ENCODE measurements at places on chromosomes 3 and 15. TPM values are rescaled to one million over a fixed set of nuclear protein-coding genes. Genes with fewer than 3 reads are reported as not detected.

DNA sequence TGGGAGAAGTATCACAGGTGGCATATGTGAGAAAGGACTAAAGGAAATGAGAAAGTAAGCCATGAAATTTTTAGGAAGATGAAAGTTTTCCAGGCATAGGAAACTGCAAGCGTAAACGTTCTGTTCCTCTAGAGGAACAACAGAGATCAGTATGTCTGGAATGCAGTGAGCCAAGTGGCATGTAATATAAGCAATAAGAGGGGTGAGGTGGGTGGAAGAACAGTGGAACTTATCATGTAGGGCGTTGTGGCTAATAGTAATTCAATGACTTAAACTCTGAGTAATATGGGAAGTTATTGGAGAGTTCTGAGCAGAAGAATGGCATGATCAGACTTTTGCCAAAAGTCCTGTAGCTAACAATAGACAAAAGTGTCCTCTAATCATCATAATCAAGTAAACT, 902.9 kb downstream of the EPHA3 start:
- H3K4me3 ChIP-seq, result no peak overlapping the region
- peaks cover 5% of the 10 kb centered on the region for H3K27me3 ChIP-seq
- H3K36me3 ChIP-seq, result peaks cover 5% of the 10 kb centered on the region
- no peak overlapping the region for H3K27ac ChIP-seq
- peaks cover 30% of the 10 kb centered on the region for H3K4me1 ChIP-seq
- no peak for DNase-seq

- H3K36me3 ChIP-seq, result no peaks in the 10 kb centered on the region
- H3K4me1 ChIP-seq, result no peaks in the 10 kb centered on the region
- H3K27me3 ChIP-seq, result no peaks in the 10 kb centered on the region
- no peak overlapping the region for H3K4me3 ChIP-seq
- DNase-seq, result no peak
- no peak overlapping the region for H3K27ac ChIP-seq
Measured at GRCh38 chr3:116886202-116886893, 176.8 kb downstream of the TUSC7 start.

GRCh38 chr3:115165266-115165665, 18.2 kb upstream of the ZBTB20 start:
- H3K4me3 ChIP-seq, result no peak overlapping the region
- no peak overlapping the region for H3K27ac ChIP-seq

- H3K27me3 ChIP-seq, result no peaks in the 10 kb centered on the region
- no peak for DNase-seq
- H3K27ac ChIP-seq, result no peak overlapping the region
- no peaks in the 10 kb centered on the region for H3K4me1 ChIP-seq
- H3K4me3 ChIP-seq, result no peak overlapping the region
Measured at GRCh38 chr15:68377766-68378165, 54.2 kb downstream of the ITGA11 start.

DNA sequence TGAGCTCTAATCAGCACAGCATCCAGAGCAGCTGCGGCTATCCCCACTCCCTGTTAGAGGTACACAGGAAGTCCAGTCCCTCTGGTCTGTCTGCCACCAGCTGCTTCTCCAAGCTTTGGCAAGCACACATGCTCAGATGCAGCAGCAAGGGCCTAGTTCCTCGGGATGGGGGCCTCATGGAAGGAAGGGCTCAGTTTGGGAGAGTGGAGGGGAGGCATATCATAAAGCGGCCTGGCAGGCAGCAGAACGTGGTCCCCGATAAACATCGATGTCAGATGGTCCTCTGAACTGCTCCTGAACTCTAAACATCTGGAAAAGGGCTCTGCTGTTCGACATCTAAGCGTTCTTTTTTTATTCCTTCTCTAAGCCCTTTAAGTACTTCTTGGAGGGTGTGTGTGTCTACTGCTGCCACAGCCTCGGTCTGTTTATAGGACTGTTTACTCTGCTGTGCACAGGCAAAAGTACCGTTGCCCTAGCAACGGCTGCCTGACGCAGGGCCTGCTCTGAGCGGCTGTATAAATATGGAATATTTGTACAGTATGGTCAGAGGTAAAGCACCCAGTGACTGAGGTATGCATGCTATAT, 74.6 kb downstream of the PRICKLE2 start:
- no peaks in the 10 kb centered on the region for H3K27me3 ChIP-seq
- H3K4me3 ChIP-seq, result no peak overlapping the region
- H3K36me3 ChIP-seq, result peaks cover 7% of the 10 kb centered on the region
- no peak for DNase-seq
- H3K27ac ChIP-seq, result no peak overlapping the region

DNA sequence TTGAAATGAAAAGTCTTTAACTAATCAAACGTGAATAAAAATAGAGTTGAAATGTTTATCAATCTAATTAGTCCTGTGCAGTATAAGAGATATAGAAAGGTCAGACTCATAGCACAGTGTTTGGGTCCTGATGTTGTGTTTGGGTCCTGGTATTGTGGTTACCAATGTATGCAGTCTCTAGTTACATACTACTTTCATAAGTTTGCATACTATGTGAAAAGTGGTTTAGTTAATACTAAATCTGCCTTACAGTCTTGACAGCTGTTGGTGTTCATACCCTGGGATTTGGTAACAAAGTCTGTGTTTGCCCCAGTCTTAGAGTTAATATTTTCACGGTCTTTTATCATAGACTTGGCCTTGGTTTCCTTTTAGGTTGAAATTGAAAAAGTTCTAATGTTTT, 41.7 kb downstream of the KIF15 start:
- no peak overlapping the region for H3K4me3 ChIP-seq
- H3K27me3 ChIP-seq, result no peaks in the 10 kb centered on the region
- peaks cover 60% of the 10 kb centered on the region for H3K36me3 ChIP-seq
- H3K27ac ChIP-seq, result no peak overlapping the region

DNA sequence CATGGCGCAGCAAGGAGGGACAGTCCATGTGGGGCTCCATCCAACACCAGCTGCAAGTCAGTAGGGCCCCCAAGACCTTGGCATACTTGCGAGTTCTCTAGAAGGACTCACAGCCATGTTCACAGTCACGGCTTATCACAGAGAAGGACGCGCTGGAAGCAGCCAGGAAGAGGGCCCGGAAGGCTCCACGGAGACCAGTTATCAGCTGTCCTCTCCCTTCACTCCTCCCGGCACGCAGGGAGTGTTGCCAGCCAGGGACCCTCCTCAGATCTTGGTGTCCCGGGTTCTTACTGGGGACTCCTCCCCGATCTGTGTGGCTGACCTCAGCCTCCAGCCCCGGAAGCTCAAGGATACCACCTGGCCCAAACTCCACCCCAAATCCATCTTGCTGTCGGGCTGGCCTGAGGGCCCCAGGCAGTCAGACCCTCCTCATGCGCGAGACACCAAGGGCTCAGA, 68.0 kb downstream of the SLTM start:
- peaks cover 9% of the 10 kb centered on the region for H3K4me1 ChIP-seq
- peak; percentile 14 for DNase-seq
- H3K27ac ChIP-seq, result no peak overlapping the region
- peaks cover 6% of the 10 kb centered on the region for H3K36me3 ChIP-seq
- peaks cover 15% of the 10 kb centered on the region for H3K27me3 ChIP-seq

DNA sequence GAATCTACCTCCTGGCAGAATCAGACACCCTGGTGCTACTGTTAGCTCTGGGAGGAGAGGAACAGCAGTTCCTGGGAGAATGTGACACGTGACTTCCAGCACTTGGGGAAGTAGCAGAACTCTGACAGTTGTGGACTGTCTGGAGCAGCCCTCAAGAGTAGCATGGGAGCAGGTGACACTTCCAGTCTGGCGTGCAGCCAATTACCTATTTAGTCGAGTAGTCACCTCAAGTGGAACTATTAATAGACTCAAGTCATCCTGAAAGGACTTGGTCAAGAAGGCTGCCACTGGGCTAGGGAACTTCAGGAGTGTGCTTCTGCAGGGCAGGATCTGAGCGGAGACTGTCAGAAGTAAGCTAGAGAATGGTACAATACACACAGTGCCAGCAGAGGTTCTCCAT, 62.3 kb downstream of the MTHFS start:
- no peak overlapping the region for H3K27ac ChIP-seq
- peaks cover 2% of the 10 kb centered on the region for H3K4me1 ChIP-seq
- no peak for DNase-seq

GRCh38 chr15:93146196-93146595, 57.2 kb upstream of the RGMA start:
- no peaks in the 10 kb centered on the region for H3K36me3 ChIP-seq
- DNase-seq, result no peak
- H3K4me1 ChIP-seq, result peaks cover 8% of the 10 kb centered on the region
- peaks cover 3% of the 10 kb centered on the region for H3K27me3 ChIP-seq
- H3K4me3 ChIP-seq, result no peak overlapping the region
- H3K27ac ChIP-seq, result no peak overlapping the region

- no peaks in the 10 kb centered on the region for H3K36me3 ChIP-seq
- H3K27ac ChIP-seq, result no peak overlapping the region
- H3K4me3 ChIP-seq, result no peak overlapping the region
- no peaks in the 10 kb centered on the region for H3K27me3 ChIP-seq
- DNase-seq, result no peak
- H3K4me1 ChIP-seq, result peaks cover 39% of the 10 kb centered on the region
Measured at GRCh38 chr3:136562026-136562425, 190.2 kb downstream of the STAG1 start.

DNA sequence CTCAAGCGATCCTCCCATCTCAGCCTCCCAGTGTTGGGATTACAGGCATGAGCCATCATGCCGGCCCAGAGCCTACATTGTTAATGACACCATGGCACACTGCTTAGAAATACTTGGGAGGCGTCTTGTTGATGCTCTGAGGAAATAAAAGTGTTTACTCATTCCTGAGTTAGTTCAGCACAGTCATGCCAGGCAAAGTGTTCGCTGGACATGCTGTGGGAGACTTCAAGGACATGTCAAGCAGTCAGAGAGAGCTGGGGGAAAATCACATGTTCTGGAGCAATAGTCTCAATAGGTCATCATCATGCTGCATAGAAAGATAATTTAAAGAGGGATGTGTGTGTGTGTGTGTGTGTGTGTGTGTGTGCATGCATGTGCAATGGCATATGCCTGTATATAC, 37.5 kb downstream of the TTC23 start:
- no peak for DNase-seq
- H3K4me3 ChIP-seq, result no peak overlapping the region
- H3K4me1 ChIP-seq, result no peaks in the 10 kb centered on the region
- no peak overlapping the region for H3K27ac ChIP-seq

DNA sequence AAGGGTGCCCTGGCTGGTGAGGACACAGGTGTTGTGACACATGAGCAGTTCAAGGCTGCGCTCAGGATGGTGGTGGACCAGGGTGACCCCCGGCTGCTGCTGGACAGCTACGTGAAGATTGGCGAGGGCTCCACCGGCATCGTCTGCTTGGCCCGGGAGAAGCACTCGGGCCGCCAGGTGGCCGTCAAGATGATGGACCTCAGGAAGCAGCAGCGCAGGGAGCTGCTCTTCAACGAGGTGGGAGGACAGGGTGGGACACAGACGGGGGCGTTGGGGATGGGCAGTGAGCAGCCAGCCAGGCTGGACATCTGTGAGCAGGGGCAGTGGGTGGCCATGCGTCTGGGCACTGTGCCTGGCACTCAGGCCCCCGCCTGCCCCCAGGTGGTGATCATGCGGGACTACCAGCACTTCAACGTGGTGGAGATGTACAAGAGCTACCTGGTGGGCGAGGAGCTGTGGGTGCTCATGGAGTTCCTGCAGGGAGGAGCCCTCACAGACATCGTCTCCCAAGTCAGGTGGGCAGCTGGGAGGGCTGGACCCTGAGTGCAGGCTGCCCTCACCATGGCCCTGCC, 10.3 kb downstream of the ANKRD63 start:
- no peak overlapping the region for H3K4me3 ChIP-seq
- no peaks in the 10 kb centered on the region for H3K36me3 ChIP-seq
- DNase-seq, result peak; percentile 49
- peaks cover 12% of the 10 kb centered on the region for H3K4me1 ChIP-seq

GRCh38 chr3:129795186-129796010, 98.1 kb downstream of the TMCC1 start:
- peak overlapping the region; percentile 67 for H3K4me3 ChIP-seq
- H3K27ac ChIP-seq, result peak overlapping the region; percentile 97
- H3K4me1 ChIP-seq, result peaks cover 35% of the 10 kb centered on the region
- H3K27me3 ChIP-seq, result no peaks in the 10 kb centered on the region

DNA sequence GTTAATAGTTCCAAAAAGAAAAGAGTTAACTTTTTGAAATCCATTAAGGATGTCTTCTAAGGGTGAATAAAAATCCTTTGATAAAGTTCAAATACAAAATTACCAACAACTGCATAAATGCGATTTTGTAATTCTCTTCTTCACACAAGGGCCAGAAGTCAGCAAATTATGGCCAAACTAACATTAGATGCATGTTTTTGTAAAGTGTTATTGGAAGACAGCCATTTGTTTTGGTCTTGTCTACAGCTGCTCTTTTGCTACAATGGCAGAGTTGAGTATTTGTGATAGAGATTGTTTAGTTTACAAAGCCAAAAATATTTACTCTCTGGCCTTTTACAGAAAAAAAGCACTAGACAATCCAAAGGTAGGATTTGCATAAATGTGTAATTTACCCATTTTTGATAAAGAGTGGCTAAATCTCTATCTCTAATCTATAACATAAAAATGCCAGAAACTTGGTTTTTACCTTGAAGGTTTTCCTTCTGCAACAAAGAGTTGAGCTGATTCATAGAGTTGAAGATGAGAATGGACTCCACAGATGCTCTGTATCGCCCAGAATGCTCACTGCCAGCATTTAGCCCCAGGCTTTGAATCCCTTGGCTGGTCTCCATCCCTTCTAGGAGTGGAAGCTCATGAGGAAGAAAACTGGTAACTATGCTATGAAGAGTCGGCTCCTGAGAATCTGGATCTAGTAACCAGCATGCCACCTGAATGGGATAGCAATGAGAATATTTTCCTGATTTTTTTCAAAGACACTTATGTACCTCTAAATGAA, 64.5 kb downstream of the POLQ start:
- H3K4me1 ChIP-seq, result no peaks in the 10 kb centered on the region
- no peak for DNase-seq
- peaks cover 37% of the 10 kb centered on the region for H3K36me3 ChIP-seq
- H3K4me3 ChIP-seq, result no peak overlapping the region
- no peak overlapping the region for H3K27ac ChIP-seq
- H3K27me3 ChIP-seq, result no peaks in the 10 kb centered on the region

GRCh38 chr3:134134240-134134639, 104.5 kb upstream of the SLCO2A1 start:
- no peak overlapping the region for H3K4me3 ChIP-seq
- no peak overlapping the region for H3K27ac ChIP-seq
- H3K4me1 ChIP-seq, result no peaks in the 10 kb centered on the region
- H3K27me3 ChIP-seq, result peaks cover 8% of the 10 kb centered on the region

Gene CCR9
- not detected for total RNA-seq

Gene SNURF
- total RNA-seq, result 66.8 TPM

Gene LIPC
- not detected for total RNA-seq

Gene CYP1A2
- not detected for total RNA-seq

Gene MYRIP
- 2.1 TPM for total RNA-seq

Gene WNT7A
- 0.07 TPM for total RNA-seq

Gene DUOX2
- total RNA-seq, result 0.13 TPM

Gene SLC12A8
- total RNA-seq, result 10.3 TPM

Gene CPB1
- 7.6 TPM for total RNA-seq
